ENCODE measurements at places on chromosomes 4 and X.

DNA sequence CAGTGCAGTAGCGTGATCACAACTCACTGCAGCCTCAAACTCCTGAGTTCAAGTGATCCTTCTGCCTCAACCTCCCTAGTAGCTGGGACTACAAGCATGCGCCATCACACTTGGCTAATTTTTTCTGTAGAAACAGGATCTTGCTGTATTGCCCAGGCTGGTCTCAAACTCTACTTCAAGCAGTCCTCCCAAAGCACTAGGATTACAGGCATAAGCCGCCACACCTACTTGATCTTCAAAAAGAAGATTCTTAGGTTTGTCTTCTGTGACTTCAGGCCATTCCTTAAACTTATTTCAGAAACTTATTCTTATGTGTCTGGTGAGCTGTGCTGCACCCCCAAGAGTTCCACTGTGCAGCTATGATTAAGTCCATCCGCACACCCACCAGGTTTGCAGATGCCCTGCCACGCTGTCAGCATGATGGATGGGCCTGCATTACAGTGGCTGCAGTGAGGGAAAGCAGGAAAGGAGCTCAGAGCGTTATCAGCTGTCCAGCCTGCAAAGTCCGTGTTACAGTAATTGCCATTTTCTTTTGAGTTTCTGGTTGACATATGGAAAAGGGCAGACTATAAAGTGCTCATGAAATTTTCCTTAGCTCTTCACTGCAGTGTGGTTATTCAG lies 146.6 kb downstream of the AASDH start:
- DNase-seq = no peak

DNA sequence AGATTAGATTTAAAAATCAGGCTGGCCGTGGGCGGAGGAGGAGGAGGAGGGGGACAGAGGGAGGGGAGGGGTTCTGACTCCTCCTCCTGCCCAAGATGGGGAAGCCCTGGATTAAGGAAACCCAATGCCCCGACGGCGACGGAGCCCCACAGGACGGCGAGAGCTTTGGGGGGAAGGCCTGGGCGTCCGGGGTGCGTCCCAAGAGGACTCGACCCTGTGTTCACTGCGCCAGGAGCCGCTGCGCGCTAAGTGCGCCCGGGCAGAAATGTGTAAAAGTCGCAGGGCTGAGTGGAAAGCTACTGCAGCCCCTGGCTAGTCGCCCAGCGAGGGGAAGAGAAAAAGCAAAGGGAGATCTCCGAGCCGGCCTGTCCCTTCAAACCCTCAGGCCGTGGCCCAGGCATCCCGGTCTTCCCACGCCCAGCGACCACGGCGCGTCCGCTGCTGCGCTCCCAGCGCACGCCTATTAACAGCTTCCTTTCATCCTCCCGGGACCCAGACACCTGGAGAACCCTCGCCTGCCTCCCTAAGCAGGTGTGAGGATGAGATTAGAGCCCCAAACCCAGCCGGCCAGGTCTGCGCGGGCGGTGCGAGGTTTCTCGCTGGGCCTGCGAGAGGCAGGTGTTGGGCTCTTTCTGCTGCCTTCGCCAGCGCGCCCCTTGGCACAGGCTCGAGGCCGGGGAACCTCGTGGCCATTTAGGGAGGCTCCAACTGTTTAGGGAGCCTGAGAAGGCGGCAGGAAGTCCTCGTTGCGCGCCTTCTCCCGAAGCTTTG lies 1.4 kb upstream of the RPS6KA3 start:
- peak; percentile 29 for DNase-seq

DNA sequence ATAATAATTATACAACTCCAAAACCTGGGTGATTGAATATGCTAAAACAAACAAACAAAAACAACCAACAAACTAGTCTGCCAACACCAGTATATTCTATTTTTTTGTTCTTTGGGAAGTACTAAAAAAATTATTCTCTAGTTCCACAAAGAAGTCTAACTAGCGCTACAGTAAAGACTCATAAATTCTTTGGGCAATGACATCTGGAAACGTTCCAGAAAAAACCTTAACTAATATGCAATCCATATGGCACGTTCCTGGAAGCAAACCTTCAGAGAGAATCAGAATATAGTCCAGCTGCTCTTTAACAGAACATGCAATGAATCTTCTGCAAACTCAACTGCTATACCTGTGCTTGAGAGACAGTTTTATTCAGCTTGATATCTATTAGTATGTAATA lies 500.1 kb downstream of the TRAM1L1 start:
- no peak for DNase-seq

DNA sequence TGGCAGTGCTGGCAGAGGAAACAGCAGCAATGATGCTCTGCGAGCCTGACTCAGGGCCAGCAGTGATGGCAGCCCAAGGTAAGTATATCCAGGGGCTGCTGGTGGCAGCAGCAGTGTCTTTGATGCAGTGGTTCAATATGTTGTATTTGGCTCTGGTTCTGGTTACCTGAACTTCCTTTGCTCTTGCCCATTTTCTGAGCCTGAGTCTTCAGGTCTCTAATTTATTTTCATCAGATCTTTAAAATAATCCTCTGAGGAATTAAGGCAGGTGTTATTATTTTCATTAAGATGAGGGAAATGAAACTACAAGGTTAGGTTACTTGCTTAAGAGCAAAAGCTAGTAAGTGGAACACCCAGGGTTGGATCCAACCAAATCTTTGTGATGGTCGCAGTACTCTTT lies 102.8 kb upstream of the BMP2K start:
- no peak for DNase-seq

DNA sequence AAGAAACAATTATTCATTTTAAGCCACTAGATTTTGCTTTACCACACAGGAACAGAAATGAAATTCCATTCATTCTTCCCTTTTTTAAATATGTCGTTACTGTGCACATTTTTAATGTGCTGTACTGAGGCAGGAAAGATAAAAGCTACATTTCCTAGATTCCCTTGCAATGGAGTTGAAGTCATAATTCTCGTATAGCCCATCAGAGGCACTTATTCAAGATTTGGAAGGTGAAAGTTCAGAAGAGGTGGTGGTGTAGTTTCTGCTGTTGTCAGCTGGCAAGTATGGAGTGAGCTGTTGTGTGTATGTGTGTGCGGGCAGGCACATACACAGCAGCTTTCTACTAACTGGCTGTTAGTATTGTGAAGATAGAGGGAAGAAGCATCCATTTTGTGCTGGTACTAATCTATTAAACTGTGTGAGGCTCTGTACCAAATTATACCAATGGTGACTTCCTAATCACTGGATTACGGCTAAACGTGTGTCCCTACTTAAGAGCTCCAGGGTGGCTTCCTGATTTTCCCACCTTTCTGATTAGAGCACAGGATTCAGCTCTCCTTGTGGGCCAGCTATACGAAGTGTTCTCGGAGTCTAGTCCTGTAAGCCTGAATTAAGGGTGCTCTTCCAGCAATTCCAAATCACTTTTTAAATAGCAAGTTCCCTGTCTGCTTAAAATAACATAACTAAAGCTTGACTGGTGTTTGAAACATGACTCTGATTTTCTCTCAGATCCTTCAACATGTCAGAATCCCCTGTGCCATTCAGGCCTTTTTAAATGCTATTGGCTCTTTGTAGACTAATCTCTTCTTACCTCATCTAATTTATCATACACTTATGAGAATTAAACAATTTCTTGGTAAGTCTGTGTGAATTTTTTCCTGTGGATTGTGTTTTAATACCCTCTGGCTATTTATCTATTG lies 43.8 kb downstream of the PDS5A start:
- peak; percentile 15 for DNase-seq

DNA sequence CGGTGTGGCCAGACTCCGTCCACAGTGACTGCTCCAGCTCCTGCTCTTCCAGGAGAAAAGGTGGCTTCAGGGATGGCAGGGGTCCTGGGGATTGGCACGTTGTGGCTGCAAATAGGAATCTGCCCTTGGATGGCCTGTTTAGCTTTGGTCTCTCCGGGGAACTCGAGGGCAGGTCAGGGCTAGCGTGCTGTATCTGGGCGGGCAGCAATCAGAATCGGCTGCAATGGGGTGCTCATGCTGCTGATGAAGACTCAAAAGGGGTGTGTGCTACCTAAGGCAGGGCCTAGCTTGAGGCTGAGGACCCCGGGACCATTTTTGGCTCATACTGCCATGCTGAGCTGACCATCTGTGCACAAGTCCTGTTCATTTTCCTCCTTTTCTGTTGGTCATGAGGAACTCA lies 51.3 kb downstream of the RGS12 start:
- no peak for DNase-seq

GRCh38 chr4:110854021-110854678 lies 231.3 kb upstream of the PITX2 start:
- no peak for DNase-seq

DNA sequence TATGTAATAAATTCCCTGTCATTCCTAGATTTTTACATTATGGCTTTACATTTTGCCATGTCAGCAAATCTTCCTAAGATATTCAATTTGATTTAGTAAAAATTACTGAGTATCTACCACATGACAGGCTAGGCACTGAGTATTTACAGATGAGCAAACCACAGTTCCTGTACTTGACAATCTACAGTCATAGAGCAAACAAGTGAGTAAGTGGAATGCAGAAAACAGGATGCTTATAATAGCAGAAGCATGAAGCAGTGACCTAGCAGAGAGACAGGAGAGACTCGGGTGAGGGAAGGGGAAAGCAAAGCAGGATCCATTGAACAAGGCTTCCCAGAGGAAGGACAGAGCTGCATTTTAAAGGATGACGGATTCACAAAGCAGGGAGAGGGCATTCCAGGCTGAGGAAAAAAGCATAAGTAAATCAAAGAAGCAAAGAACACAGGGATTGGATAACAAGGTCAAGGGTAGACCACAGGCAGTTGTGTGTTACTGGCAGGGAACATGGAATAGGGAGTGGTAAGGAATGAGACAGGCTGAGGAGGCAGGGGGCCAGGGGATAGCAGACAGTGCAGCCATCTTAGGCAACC lies 124.7 kb upstream of the C1QTNF7 start:
- no peak for DNase-seq

DNA sequence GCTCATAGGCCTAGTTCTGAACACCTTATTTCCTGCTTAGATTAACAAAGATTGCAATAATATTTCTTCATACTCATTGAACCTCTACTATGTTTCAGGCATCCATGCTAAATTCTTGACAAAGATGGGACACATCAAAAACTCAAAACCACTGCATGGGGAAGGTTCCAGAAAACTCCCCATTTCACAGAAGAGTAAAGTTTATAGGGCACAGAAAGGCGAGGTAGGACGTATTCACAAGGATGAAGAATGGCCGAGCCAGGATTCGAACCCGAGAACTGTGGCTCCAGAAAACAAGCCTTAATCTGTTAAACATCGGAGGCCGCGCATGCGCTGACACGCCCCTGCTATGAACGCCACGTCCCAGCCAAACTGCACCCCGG lies 688 bp downstream of the UXT start:
- DNase-seq = no peak

- DNase-seq = no peak
Observed at GRCh38 chrX:25534091-25534490, 518.3 kb upstream of the ARX start.

DNA sequence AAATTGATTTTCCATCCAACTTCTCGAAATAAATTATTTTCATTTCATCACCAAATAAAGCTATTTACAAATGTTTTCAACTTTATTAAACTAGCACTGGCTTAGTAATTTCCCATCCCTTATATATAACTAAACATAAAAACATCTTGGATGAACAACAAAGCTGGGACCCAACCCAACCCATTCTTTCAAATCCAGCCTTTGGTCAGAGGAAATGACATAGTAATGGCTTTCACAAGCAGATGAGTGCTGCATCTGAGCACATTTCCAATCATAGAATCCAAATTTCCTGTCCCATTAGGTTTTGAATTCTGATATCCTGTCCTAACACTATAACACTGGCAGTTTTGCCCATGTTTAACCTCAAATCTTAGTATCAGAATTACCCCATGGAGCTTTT lies 7.9 kb upstream of the EMCN start:
- DNase-seq = no peak

DNA sequence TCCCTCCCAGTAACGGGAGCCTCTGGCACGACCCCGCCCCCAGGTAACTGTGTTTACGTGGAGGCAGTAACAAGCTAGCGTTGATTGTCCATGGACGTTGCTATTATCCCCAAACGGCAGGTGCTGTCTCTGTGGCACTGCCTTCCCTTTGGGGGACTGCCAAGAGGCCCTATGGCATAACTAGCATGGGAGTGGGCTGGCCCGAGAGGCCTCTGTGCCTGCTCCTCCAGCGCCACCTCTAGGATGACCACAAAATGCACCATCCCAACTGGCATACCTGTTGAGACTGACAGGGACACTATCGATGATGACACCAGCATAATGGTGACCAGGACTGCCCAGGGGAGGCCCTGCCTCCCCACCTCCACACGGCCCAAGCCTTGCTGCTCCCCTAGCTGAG lies 1.5 kb downstream of the SRPK3 start:
- DNase-seq = no peak

DNA sequence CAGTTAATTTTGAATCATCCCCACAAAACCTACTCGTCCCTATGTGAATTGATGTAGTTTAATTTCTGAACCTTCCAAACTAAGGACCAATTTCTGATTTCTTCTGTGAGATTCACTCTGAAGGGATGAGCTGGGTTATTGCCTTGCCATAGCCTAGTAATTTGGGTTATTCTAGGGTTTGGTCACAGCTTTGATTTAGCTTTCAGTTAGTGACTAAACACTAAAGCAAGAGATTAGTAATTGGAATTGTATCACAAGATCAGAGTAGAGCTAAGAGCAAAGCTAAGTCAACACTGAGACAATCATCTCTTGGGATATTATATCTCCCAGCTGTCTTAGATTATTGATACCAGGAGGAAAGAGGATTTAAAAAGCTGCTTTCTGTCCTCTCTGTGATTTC lies 588.0 kb downstream of the CCSER1 start:
- DNase-seq = no peak

DNA sequence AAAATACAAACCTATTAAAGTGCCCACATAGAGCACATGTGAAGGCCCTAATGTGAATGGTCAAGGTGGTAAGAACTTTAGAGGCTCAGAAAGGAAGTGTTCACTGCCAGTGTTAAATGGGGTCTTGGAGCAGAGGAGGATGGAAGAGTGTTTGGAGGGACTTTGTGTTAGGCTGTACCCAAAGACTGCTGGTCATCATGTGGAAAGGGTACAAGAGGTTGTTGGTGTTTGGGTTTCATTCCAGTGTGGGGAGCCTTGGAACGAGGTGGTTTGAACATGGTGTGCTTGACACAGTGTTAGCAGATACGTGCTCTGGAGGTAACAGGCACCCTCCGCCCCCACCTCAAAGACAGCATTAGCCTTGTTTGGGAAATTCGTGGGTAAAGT lies 73.1 kb downstream of the RAPGEF2 start:
- DNase-seq = no peak

DNA sequence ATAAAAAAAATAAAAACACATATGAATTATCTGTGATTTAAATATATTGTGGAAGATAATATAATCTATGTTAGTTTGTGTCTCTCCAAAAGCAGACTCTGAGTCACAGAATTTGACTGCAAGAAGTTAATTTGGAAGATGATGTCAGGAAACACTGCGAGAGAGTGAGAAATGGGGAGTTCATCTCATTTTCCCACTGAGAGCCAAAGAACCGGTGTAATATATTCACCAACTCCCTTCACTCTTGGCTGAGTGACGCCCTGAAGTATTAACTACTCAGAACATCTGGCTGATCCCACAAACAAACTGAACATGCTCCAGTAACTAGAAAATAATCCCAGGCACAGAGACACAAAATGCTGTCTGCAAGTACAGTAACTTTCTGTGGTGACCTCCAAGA lies 345.8 kb upstream of the SPANXN1 start:
- DNase-seq = no peak

GRCh38 chr4:73683033-73683432 lies 57.3 kb upstream of the CXCL8 start:
- DNase-seq = no peak

GRCh38 chr4:183808097-183808456 lies 97.0 kb upstream of the STOX2 start:
- no peak for DNase-seq
